ENCODE measurements at places on chromosomes 16 and 17. TPM values are rescaled to one million over a fixed set of nuclear protein-coding genes. Genes with fewer than 3 reads are reported as not detected.

Gene SMIM36
- total RNA-seq = not detected

Gene RNF43
- total RNA-seq = 0.42 TPM

Gene HAS3
- total RNA-seq = 98.4 TPM

Gene CD79B
- 0.96 TPM for total RNA-seq

Gene AXIN2
- 35.6 TPM for total RNA-seq

Gene CNGB1
- not detected for total RNA-seq

Gene PABPN1L
- not detected for total RNA-seq

Gene ASB16
- total RNA-seq = 0.90 TPM

Gene DPEP3
- 0.68 TPM for total RNA-seq

Gene ASGR2
- not detected for total RNA-seq

Gene CYB5B
- total RNA-seq = 126 TPM

Gene ZDHHC1
- total RNA-seq = 3.0 TPM

Gene SALL1
- total RNA-seq = 101 TPM

GRCh38 chr16:25027781-25028180, 12.6 kb upstream of the ARHGAP17 start:
- DNase-seq = no peak

GRCh38 chr16:1812732-1813163, 13.9 kb downstream of the HAGH start:
- DNase-seq = peak; percentile 68

GRCh38 chr16:535446-536405, 8.2 kb downstream of the CAPN15 start:
- no peak for DNase-seq

DNA sequence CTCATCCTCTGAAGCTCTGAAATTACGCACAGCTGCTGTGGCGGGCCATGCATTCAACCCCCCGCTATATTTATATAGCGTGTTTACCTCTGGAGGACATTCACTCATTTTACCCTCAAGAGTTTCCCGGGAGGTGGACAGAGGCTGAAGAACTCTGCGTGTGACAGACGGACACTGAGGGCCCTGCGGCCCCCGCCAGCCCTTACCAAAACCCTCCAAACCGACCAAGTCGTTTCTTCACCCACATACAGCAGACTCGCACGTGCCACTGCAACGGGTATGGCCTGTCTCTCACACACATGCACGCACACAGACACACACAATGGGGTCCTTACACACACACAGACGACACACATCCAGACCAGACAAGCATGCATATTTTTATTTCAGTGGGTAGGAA, 216.4 kb upstream of the FOXF1 start:
- no peak for DNase-seq

GRCh38 chr16:5022521-5022920, 11.2 kb downstream of the NAGPA start:
- DNase-seq = no peak

- DNase-seq = no peak
These were observed 14.8 kb downstream of the TAC4 start for GRCh38 chr17:49832840-49833599.

DNA sequence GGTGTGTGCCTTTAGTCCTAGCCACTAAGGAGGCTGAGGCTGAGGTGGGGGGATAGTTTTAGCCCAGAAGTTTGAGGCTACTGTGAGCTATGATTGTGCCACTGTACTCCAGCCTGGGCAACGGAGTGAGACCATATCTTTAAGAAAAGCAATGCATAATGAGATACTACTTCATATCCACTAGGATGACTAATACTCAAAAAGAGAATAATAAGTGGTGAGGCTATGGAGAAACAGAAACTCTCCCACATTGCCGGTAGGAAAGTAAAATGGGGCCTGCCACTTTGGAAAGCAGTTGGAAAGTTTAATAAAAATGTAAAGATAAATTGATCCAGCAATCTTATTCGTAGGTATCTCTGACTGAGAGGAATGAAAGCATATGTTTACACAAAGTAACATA, 4.6 kb upstream of the NPIPB2 start:
- DNase-seq = no peak

GRCh38 chr16:27321013-27321915, 7.5 kb downstream of the IL4R start:
- DNase-seq = no peak

- no peak for DNase-seq
These were observed 234.7 kb downstream of the KATNIP start for GRCh38 chr16:27784351-27785306.

DNA sequence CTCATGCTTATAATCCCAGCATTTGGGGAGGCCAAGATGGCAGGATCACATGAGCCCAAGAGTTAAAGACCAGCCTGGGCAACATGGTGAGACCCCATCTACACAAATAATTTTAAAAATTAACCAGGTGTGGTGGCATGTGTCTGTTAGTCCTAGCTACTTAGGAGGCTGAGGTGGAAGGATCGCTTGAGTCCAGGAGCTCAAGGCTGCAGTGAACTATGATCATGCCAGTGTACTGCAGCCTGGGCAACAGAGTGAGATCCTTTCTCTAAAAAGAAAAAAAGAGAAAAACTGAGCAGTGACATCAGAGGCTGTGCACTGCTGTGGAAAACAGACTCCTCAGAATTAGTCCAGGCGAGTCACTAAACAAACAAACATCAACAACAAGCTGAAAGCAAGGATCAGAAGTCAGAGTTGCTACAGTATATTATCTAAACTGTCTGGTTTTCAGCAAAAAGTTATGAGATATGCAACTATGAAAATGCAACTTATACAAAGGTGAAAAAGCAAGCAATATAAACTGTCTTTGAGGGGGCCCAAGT, 39.3 kb downstream of the CBFB start:
- DNase-seq = no peak

DNA sequence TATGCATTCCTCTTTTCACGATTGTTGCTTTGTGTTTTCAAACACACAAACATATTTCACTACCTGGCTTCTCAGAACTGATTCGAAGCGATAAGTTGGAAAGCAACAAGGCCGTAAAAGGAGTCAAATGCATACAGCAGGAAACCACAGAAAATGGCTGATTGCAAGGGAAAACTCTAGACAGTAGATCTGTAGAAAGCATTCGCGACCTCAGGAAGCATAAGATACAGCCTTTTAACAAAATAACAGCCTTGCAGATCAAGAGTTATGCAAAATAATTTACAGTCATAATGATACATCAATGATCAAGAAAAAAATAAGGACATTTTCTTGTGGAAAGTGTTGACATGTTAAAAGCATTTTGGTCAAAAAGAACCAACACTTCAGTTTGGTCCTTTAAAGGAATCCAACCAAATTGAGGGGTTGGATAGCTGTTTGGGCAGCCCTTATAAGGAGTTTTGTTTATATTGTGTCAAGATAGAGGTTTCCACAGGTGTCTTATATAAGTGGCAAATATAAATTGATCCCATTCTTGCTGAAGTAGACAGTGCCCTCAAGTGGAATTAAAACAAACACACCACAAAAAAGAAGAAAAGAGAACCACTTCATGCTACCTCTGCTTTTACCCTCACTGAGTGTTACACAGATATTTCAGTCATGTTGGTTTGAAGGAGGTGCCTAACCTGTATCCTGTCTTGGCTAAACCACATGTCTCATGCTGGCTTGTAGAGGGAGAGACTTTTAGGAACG, 5.5 kb downstream of the CYLD start:
- DNase-seq = no peak

DNA sequence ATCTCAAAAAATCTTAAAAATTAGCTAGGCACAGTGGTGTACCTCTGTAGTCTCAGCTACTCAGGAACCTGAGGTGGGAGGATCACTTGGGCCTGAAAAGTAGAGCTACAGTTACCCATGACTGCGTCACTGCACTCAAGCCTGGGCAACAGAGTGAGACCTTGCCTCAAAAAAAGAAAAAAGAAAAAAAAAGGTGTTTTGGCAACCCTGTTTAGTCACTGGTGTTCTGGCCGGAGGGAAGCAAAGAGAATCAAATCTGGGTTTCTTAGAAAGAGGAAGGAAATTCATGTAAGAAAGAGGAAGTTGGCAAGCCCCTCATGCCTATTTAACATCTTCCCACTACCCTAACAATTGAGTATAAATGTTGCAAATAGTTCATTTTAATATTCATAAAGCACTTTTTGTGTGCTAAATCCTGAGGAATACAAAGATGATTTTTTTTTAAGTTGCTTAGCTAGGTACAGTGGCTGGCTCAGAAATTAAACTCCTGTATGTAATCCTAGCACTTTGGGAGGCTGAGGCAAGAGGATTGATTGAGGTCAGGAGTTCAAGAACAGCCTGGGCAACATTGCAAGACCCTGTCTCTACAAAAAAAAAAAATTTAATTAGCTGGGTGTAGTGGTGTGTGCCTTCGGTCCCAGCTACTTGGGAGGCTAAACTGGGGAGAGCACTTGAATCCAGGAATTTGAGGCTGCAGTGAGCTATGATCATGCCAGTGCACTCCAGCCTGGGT, 6.5 kb upstream of the USP32 start:
- DNase-seq = no peak

- no peak for DNase-seq
These were observed 1.4 kb downstream of the GAN start for GRCh38 chr16:81316176-81316496.

DNA sequence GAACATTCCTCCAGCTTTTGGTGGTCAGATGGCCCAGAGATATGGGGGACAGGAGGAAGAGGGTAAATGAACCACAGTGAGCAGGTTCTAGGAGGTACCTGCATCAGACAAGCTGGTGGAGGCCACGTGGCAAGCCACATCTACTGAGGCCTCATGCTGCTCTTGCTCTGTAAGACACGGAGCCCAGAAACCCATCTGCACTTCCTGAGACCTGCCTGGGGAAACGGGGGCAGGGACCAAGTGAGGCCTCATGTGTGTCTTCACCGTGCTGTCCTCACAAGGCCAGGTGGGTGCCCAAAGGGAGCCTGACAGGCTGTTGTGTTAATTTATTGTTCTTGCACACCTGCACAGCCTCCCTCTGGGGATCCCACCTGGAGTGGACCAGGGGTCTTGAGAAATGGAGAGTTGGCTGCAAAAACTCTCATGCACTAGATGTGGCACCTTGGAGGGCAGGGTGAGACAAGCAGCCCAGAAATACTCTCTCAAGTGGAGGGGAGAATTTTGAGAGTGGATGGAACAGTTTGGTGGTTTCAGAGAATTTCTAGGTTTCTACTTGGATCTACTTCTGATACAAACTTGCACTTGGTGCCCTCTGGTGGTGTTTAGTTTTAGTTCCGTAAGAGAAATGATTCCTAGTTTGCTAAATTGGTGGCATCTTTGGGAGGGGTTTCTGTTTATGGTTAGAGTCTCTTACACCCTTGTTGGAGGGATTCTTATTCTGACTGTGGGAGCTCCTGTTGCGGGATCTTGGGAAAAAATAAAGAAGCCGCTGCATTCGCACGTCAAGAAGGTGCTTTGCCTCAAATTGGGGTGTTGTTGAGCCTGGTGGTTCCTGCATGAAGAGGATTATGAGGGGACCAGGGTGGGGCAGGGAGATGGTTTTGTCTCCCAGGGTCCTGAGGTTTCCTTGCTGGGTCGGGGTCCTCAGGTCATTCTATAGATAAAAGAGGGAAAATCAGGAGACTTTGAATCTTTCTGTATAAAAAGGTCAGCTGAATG, 47.5 kb downstream of the SLC6A2 start:
- no peak for DNase-seq

- DNase-seq = no peak
These were observed 105.8 kb upstream of the ADAMTS18 start for GRCh38 chr16:77540646-77541045.

DNA sequence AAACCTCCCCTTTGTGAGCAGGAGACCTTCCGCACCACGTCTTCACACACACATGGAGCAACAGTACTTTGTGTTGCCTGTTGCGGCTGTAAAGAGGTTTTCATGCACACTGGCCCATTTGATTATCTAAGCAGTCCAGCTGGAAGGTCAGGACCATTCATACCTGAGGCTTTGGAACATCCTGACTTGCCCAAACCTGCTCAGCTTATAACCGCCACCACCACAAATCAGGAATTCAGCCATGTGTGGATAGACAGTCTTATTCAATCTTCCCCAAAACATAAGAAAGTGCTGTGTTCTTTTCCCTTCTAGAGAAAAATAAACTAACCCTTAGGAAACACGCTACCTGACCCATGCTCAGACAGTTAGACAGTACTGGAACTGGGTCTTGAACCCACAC, 81.6 kb upstream of the XYLT1 start:
- no peak for DNase-seq

DNA sequence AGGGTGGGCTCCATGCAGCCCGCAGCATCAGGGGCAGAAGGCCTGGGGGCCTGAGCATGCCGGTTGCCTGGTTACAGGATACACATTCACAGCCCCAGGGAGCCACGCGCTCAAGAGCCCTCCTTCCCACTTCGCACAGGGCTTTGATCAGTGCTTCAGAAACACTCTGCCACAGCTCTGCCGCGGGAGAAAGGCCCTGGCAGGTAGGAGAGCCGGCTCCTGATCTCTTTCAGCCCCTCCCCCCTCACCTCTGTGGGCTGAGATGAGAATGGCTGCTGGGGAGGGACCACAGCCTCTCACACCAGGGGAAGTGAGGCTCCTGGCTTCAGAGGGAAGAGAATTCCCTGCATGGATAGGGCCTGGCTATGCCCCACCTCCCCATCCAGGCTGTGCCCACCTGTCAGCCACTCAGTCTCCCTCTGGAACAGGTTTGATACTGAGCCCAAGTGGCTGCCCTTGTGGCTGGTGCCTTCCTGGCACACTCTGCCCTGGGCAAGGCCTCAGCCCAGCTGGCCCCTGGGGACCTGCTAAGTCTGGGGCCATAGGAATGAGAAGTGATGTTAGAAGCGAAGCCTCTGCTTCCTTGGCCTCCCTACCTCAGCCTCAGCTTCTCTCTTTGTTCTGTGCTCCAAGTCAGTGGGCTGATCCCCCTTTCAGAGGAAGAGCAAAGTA, 8.6 kb downstream of the DOK4 start:
- DNase-seq = no peak

GRCh38 chr16:22284637-22285036, 12.6 kb upstream of the POLR3E start:
- no peak for DNase-seq

GRCh38 chr17:63035271-63035670, 69.2 kb downstream of the TANC2 start:
- no peak for DNase-seq

GRCh38 chr16:10847176-10847575, 28.6 kb upstream of the TVP23A start:
- no peak for DNase-seq

DNA sequence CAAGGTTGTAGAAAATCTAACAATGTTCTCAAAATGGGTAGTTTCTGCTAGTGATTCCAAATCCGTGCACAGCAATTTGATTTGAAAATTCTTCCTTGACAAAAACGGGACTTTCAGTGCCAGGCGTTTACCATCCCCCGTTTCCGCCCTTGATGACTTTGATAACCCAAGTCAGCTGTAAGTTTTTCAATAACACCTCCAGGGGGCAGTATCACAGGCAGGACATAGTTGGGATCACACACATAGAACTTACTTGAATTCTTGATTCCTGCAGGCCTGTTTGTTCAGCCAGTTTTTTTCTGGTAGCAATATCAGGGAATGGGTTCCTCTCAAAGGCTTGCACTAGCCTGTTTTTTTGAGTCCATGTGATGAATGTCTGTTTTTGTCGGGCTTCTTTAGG, 5.6 kb downstream of the DUXB start:
- DNase-seq = no peak

Data from H9 (cell line).